ENCODE measurements at places on chromosomes 4 and X.
A peak's percentile ranks its signal among the peaks of the same experiment; 100 is the strongest.

- DNase-seq: no peak
Measured at GRCh38 chr4:79027656-79028055, 88.4 kb upstream of the PAQR3 start.

DNA sequence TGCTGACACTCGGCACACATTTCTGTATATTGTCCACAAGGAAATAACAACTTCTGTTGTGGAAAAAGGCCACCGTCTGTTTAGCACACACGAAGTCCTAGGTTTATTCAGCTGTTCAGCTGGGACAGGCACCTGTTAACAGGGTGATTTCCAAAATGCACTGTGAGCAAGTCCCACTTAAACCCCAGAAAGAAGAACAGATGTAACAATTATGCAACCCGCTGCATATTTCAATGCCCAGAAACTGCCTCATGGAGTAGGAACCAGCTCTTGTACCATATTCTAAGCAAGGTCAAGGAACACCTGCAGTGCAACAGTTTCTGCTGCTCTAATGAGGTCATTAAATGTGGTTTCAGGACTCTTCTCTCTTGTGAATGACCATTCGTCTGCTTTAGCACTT is 77.1 kb downstream of the GEMIN8 start:
- no peak for DNase-seq

DNA sequence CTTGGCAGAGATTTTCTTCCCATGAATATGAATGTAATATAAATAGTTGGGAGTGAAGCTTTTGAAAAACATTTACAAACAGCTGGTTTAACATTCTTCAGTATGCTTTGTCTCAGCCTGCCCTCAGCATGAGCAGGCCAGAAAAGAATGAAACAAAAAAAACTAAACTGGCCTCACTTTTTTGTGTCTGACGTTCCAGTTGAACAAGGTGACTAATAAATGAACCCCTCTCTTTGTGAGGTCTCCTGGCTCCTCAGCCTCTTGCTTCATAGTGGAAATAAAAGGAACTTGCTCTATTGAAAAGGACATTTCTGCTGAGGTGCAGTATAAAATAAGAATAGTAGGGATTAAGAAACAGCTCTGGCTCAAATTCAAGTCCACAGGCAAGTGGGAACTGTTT is 9.4 kb downstream of the CHST7 start:
- no peak for DNase-seq

DNA sequence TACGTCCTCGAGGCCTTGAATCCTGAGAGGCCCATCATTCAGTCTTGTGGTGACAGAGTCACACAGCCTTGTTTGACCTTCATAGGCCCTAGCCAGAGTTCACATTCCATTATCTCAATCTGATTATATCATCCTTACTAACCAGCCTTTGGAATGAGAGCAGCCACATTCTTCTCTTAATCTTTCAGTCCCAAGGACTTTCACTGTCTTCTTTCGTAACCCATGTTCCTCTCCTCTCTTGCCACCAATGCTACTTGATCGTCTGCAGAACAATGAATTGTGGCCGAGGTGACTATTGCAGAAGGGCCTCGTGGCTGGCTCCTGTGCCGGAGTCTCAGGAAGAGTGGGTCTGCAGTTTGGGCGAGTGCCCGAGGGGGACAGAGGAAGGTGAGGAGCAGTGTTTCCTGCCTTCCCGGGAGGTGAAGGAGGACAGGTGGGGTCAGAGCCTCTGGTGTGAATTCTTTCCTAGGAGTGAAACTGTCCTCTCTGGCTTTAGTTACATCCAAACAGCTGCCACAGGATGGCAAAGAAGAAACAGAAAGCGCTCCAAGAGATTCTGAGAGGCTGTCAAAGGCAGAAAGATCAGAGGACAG is 94.6 kb downstream of the LIMCH1 start:
- DNase-seq: peak; percentile 38

DNA sequence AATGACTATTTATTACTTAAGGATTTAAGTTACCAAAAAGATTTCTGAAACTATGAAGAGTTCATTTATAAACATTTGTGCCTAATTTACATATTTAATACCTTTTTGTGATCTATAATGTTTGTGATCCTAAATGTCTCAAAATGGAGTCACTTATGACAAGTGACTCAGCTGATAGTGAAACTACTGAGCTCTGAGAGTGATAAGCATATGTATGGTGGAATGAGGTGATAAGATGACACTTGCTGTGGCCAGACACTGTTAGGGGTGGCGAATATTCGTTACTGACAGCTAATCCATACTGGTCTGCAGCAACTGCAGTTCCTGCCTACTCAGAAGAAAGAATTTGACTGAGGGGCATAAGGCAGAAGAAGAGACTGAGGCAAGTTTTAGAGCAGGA is 5.5 kb upstream of the NXF3 start:
- no peak for DNase-seq

DNA sequence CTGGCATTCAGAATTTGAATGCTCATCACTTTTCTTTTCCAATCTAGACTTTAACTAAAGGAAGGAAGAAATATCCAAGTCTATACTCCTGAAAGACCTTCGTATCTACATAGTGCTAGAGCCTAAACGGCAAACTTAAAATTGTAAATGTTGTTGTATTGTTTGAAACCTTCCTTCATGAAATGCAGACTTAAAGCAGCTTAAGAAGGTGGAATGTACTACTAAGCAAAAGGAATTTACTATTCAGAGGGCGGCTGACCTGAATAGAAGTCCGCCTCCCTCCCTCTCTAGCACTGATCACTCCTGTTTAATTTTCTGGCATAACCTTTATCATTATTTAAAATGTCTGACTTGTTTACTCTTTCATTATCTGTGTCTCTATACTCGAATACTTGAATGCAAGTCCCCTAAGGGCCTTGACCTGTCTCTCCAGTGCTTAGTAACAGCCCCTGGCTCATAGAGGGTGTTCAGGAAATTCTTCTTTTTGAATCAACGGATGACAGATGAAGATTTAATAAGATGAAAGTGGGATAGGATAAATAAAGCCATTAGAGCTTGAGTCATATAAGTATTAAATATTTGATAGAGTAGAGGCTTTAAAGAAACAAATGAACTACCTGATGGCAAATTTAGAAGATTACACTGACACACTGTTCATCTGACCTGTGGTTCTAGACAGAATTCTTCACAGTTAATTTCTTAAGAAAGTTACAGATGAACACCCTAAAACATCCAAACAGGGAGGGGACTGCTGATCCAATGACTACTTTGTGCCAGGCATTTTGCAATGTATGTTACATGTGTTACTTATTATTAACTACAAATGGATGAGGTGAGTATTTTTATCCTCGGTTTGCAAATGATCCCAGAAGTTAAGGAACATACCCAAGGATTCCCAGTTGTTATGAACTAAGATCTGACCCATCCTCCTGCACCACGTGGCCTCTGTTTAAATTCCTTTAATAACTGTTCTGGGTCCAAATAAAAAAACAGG is 20.2 kb upstream of the RBPJ start:
- DNase-seq: no peak

GRCh38 chr4:128525387-128525786 is 237.8 kb upstream of the PGRMC2 start:
- no peak for DNase-seq

GRCh38 chrX:153400146-153401132 is 711 bp downstream of the PNMA6E start:
- peak; percentile 5 for DNase-seq

DNA sequence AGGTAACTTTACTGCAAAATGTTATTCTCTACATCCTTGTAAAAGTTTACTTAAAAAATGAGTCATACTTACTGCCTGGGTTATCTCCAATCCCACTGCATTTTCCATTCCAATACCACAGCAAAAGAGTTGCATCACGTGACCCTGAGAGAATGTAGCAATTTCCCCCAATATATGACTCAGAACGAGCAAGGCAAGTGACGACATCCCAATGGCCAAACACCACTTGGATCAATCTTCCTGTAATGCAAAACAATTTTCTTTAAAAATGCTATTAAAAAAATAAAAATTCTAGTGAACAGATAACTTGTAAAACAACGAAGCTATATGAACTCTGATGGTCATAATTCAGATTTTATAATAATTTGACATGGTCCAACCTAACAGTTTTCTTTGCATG is 224.3 kb downstream of the DCLK2 start:
- DNase-seq: peak; percentile 60

DNA sequence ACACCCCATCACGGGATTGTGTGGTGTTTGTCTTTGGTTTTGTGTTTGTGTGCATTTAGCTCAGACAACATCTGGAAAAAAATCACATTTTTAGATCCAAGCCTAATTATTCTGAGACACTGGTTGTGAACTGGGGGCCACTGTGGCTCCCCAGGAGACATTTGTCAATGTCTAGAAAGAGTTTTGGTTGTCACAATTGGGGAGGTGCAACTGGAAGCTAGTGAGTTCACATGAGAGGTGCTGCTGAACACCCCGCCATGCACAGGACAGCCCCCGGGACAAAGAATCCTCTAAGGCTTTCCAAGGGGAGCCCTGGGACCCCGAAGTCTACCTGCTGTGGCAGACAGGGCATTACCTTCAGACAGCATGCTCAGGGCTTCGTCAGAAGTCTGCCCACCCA is 26.5 kb downstream of the GPR143 start:
- no peak for DNase-seq

GRCh38 chrX:153685751-153686696 is 1.7 kb upstream of the SLC6A8 start:
- no peak for DNase-seq

DNA sequence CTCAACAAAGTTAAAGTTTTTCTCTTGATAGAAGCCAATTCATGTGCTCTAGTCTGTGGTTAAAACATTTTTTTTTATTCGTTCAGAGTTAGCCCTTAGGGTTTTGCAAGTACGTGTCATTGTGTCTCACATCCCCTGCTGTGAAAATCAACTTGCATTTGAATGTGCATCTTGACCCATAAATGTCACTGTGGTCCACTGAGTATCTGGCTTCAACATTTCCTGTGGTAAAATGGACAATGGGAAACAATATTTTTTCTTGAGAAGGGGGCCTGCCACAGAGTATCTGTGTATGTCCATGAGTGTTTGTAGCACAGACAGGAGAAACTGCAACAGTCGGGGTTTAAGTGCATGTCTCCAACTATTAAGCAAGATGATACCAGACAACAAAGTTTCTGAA is 554.8 kb upstream of the TENM3 start:
- DNase-seq: no peak

- DNase-seq: peak; percentile 70
Measured at GRCh38 chr4:82798168-82799005, at the start of gene SCD5. Gene SCD5, minus strand, starts transcription at chr4:82798796. Its CDS starts 259 bp downstream, at chr4:82798537.

DNA sequence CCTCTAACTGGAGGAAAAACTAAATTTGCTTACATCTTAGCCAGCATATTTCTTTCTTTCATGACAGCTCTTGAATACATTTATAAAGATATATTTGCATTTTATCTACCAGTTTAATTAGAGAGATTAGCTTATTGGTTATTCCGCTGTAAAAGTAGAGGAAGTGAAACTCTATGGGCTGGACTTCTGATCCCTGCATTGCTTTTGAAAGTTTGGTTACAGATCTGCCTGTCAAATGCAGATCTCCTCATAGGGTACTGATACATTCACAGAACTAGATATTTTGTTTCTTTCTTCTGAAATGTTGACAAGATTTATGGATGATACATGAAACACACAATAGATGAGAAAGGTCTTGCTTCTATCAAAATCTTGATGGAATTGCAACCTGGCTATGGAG is 581.4 kb upstream of the AADAT start:
- DNase-seq: no peak

DNA sequence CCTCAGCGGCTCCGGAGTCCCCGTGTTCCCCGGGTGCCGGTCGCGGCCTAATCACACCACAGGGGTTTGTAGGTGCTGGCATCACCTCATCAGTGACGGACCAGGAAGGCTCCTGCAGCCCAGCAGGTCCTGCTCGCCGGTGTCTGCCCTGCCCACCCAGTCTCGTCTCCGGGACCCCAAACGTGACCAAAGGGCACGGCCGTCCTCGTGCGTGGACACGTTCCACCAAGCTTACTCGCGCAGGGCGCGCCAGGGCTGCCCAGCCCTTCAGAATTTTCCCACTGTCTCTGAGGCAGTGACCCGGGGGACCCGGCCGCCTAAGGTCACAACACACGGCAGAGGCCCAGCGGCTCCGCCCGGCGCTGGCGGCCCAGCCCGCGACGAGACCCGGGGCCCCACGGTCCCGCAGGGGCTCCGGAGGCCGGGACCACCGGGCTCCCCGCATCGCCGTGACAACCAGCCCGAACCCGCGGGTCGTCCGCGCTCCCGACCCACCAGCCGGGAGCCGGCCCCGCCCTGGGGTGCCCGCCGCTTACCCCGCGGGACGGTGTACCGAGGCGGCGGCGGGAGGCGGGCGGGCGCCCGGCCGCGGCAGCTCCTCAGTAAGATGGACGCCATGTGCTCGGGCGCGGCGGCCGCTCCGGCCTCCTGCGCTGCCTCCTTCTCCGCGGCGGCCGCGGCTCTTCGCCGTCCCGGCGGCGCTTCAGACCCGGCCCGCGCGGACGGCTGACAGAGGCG is 454 bp downstream of the LETM1 start:
- peak; percentile 31 for DNase-seq

- DNase-seq: no peak
Measured at GRCh38 chr4:61545902-61546480, 345.9 kb downstream of the ADGRL3 start.

GRCh38 chr4:114593526-114593925 is 5.1 kb upstream of the UGT8 start:
- no peak for DNase-seq

Measured in HTR-8/SVneo (cell line).